ENCODE measurements at places on chromosomes 6 and 20.
A peak's percentile ranks its signal among the peaks of the same experiment; 100 is the strongest.

- DNase-seq, result no peak
Observed at GRCh38 chr6:26234421-26235301, 130.3 kb upstream of the BTN3A2 start.

GRCh38 chr6:128057541-128057940 is 156.7 kb upstream of the THEMIS start:
- no peak for DNase-seq

GRCh38 chr6:105374010-105374420 is 28.9 kb downstream of the PREP start:
- DNase-seq, result no peak

DNA sequence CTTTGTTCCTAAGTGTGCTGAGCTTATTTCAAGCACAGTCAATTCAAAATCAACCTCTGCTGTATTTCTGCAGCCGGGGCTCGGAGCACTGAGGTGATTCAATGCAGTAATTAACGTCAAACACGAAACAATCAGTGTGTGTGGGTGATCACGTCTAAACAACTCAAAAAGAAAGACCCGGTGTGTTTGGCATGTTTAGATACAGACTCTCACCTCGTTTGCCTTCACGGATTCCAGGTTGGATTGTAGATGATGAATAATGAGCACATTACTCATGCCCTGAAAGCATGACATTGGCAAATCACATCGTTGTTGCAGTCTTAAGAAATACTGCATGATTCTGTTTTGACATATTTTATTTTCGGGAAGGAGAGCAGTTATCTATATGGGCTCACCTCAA is 231.0 kb downstream of the QKI start:
- no peak for DNase-seq

DNA sequence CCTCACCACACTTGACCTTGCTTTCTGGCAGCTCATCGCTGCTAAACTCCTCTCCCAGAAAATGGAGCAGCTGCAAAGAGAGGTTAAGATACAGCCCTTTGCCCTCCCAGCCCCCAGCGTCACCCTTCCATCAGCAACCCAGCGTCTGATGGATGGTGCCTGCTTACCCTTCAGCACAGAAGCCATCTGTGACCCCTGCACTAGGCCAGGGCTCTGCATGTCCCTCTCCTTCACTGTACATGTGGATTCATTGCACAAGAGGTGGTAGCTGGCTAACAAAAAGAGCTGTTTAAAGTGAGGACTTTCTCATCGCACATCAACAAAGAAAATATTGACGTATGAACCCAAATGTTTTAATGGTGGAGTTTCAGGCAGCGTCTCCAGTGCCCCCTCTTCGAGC is 12.3 kb downstream of the LBP start:
- DNase-seq, result no peak

- no peak for DNase-seq
Observed at GRCh38 chr6:66825539-66825938, 1118.5 kb upstream of the EYS start.

DNA sequence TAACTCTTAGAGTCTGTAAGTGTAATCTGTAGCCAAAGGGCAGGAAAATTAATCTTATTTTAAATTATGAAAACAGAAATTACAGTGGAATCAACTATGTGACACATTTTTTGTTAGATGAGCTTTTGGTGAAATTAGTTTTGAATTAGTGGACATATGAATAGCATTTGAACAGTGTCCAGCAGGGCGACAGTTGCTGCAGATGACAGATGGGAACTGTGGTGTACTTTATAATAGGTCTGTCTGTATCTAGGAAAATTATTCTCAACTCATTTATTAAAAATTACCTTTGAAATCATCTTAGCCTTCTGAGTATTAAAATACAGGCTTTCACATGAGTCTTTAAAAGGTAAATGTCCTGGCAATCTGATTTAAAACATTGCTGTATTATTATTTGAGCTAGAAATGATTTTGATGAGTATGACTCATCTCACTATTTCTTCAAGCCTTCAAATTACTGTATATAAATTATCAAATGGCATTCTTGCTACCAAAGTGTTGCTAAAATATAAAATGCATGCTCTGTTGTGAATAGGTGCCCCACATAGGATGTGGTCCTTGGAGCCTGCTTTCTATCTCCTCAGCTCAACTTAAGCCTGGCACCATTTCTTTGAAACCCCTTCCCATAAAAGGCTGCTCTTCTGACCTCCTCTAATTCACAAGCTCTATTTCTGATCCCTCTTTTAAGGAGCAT is 150.4 kb downstream of the C6orf58 start:
- no peak for DNase-seq

DNA sequence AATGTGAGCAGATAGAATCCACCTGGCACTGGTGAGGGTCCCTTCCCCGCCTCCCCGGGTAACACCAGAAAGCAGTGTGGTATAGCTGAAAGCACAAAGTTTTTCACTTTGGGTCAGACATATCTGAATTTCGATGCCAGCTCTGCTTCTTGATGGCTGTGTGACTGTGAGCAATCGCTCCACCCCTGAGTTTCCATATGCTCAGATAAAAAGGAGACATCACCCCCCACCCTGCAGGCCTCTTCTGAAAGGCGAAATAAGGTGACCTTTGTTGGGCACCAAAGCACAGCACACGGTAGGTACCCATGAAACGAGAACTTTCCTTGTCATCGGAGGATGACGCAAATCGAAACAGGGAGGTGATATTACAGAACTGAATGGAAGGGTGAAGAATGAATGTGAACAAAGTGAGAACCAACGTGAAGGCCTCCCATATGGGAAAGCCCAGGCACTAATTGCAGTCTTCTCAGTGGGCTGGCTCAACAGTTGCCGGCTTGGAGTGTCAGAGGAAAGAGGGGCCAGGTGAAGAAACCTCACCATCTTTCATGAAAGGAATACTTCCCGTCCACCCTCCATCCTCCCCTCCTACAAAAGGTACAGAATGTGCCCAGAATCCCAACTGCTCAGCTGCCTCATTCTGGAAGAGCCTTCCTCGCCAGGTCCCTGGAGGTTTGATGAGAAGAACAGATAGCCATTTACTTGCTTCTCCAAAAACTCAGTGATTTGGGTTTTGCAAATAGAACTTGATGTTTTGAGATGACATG is 61.8 kb downstream of the NFATC2 start:
- peak; percentile 41 for DNase-seq
